ENCODE measurements at places on chromosomes 6 and 20. TPM values are rescaled to one million over a fixed set of nuclear protein-coding genes. Genes with fewer than 3 reads are reported as not detected.

SPINT4 gene
- not detected for total RNA-seq

PRND gene
- total RNA-seq = not detected

COL21A1 gene
- not detected for total RNA-seq

HTR1E gene
- total RNA-seq = not detected

FAM83C gene
- total RNA-seq = not detected

CST3 gene
- total RNA-seq = 368 TPM

SPATS1 gene
- total RNA-seq = not detected

GJA1 gene
- total RNA-seq = 26.6 TPM

Measured in Caki2 (cell line).